ENCODE measurements at places on chromosomes 13 and 19.

DNA sequence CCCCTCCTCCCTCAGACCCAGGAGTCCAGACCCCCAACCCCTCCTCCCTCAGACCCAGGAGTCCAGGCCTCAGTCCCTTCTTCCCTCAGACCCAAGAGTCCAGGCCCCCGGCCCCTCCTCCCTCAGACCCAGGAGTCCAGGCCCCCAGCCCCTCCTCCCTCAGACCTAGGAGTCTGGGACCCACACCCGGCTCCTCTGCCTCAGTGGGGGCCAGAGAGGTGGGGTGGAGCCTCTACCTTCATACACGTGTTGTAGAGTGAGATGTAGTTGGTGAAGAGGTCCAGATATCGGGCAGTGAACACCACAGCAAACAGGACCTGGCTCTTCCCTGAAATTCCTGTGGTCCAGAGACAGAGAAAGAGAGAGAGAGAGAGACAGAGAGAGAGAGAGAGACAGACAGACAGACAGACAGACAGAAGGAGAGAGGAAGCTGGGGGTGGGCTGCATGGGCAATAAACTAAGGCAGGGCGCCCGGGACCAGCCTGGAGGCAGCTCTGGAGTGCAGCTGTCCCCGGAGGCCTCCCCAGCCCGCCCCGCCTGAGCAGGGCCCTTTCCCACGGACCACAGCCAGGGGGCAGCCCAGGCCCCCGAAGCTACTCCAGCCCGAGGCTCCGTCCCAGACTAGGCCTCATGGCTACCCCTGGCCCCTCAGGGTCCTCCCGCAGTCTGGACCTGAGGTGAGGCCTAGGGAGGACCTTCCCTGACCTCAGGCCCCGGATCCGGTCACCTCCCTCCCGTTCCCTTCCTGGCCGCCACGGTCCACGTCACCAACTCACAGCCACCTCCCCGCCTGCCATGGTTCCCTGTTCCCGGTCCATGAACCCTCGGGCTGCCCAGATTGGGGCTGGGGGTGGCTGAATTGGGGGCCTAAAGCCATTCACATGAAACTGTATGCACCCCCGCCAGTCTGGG is 907 bp downstream of the KDELR1 start:
- peak; percentile 79 for DNase-seq

DNA sequence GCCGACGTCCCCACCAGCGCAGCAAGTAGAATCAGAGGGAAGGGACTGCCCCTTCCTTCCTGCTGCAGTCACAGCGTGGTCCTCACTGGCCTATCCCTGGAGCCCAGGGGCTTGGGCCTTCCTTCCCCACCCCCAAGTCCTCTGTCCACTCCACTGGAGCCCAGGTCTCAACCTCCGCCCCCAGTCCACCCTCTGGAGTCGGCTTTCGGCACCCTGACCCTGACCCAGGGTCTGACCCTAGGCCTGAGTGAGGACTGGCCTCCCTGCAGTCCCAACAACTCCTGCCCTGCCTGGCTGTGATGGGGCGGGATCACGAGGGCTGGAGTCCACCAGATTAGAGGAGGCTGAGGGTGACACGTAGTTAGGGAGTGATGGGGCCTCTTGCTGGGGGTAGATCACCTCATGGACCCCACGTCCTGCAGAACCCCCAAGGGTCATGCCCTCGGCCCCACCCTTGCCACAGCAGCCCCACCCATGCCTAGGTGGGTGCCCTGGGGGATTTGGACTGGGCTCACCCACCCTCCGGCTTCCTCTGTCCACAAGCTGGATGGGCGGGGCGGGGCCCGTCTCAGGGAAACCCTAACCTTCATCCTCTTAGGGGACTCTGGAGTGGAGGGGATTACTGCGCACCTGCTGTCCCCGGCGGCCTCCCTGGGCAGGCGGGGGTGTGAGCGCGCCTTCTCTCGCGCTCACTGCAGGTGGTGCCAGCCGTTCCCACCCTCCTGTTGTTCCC is 3.8 kb downstream of the RAX2 start:
- DNase-seq: no peak

DNA sequence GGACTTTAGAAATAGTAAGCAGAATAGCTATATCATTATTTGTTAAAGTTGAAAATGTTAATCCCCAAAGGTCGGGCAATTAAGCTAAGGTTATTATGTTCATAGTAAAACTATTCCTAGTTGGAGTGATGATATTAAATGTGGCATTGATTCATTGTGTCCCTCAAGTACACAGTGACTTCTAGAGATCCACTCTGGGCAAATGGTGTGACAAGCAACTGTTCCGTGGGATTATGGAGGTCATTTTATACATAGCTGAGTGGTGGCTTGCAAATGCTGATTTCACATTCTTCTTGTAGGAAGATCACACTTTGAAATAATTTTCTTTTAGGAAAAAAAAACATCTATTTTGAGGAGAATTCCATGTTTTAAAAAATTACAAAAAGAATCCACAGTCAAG is 317.8 kb downstream of the ATP8A2 start:
- DNase-seq: no peak

GRCh38 chr19:5989388-5990074 is 11.6 kb upstream of the RANBP3 start:
- no peak for DNase-seq

DNA sequence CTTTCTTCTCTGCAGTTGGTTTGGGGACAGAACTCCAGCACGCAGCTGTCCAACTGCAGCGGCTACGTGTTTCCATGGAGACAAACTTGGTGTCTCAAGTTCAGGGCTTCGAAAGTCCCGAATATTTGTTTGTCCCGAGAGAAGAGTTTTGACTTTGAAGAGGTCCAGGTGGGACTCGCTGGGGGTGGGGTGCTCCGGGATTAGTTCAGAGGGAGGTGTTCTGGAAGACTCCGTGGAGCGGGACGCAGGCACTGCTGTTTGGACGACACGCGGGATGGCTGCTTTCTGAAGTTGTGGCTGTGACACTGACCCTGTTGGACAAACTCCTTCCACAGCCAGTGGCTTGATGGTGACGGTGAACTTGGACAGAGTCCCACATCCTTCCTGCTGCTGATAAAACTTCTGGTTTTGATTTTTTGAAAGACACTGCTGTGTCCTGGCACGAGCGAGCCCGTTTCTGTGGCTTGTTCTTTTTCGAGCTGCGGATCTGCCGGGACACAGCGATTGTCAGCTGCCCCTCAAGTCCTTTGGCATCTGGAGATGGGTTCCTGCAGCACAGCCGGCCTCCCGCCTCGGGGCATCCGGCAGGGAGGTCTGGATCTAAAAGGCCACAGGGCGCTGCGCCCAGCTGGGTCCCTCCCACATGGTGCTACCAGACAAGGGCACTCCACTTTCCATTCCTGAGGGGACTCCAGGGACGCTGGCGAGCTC is 15.9 kb upstream of the RANBP3 start:
- DNase-seq: peak; percentile 92

- DNase-seq: no peak
Observed at GRCh38 chr13:43127827-43128226, 104.4 kb downstream of the DNAJC15 start.

- no peak for DNase-seq
Observed at GRCh38 chr19:11169896-11170678, 14.5 kb upstream of the SPC24 start.

DNA sequence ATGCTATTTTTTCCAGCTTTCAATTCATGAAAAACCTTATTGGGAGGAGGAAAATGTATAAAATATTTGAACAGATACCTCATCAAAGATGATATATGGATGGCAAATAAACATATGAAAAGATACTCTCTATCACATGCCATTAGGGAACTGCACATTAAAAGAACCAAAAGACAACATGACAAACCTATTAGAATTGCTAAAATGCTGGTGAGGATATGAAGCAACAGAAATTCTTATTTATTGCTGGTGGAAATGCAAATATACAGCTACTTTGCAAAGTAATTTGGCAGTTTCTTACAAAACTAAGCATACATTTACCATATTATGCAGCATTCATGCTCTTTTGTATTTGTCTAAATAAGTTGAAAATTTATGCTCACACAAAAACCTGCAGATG is 1783.9 kb upstream of the PCDH20 start:
- no peak for DNase-seq

DNA sequence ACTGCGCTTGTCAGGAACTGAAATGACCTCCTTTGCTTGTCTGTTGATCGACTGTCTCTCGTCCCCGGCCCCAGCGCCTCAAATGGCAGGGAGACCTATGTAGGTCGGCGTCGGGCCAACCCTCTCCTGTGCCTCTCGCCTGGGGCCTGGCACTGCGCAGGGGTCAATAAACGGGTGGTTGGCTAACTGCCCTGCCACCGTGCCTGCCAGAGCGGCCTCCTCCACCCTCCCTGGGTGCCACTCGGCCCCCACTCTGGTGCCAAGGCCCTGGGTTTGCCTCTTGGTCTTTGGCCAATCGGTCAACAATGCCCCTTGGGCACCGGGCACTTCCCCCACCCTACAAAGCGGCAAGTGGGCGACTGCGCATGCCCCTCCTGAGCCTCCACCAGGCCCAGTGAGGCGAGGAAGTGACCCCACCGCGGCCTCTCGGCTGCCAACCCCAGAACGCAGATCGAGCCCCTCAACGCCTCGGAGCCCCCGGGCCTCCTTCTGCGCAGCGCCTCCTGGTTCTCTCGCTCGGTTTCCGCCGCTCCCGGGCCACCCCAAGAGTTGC is 1.1 kb downstream of the KEAP1 start:
- peak; percentile 85 for DNase-seq

DNA sequence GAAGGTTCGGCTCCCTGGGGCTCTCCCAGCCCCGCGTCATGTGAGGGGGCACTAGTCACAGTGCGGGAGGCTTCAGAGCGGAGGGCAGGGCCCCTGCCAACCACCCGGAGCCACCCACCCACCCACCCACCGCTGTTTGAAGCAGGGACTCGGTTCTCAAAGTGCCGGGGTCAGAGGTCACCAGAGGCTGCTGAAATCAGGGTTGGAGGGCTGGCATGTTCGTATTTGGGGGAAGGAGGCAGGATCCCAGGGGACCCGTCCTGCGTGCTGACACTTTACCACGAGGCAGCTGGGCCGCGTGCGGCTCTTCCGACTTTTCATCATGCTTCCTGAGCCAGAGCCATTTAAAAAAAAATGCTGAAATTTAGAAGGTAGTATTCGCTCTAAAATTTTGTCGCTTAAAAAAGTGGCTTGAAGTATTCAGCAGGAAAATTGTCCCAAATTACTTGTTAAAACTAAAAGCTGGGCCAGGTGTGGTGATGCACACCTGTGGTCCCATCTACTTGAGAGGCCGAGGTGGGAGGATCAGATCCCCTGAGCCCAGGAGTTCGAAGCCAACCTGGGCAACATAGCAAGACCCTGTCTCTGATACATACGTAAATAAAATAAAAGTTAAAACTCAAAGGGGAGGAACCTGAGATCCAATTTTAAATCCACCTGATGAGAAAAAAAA is 21.2 kb downstream of the ATP11A start:
- no peak for DNase-seq

- no peak for DNase-seq
Observed at GRCh38 chr13:51770681-51771417, 33.1 kb downstream of the DHRS12 start.

GRCh38 chr13:26695891-26696311 is 64.7 kb downstream of the GPR12 start:
- DNase-seq: no peak

- peak; percentile 14 for DNase-seq
Observed at GRCh38 chr19:33639035-33639681, 17.4 kb downstream of the CHST8 start.

- DNase-seq: no peak
Observed at GRCh38 chr13:104289400-104289799, 1223.2 kb upstream of the SLC10A2 start.

DNA sequence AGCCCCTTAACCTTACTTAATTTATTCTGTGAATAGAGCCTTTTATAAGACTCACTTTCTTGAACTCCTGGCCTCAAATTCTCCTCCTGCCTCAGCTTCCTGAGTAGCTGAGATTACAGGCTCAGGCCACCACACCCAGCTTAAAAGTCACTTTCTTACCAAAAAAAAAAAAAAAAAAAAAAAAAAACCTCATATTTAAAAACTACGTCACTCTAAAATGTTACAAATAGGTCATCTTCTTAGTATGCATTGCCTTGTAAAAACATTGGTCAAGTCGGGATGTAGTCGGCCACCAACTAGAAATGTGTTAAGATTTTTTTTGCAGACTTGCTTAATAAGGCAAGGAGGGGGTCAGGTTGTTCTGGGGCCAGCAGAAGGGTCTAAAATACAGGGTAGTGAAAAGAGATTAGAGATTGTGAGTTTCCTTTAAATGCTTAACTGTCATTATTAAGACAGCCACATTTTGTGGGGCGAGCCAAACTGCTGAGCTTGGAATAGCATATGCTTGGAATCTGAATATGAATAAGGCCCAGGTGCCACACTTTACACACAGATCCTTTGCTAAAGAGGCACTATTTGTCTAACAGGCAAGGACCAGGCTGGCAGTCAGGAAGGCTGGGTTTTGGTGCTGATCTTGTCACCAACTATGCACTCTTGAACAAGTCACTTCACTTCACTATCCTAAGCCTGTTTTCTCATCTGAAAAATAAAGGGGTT is 16.5 kb upstream of the IL17D start:
- DNase-seq: no peak

GRCh38 chr13:45434556-45435371 is 16.6 kb upstream of the SLC25A30 start:
- no peak for DNase-seq

- DNase-seq: no peak
Observed at GRCh38 chr13:51524829-51525566, 59.3 kb upstream of the WDFY2 start.

- DNase-seq: no peak
Observed at GRCh38 chr13:51867062-51867461, 5.3 kb downstream of the CCDC70 start.

Measured in kidney (tissue), 22 donors.